ENCODE measurements at places on chromosomes 2 and 18.

GRCh38 chr2:84963323-84963691 lies 7.7 kb upstream of the KCMF1 start:
- DNase-seq, result no peak

DNA sequence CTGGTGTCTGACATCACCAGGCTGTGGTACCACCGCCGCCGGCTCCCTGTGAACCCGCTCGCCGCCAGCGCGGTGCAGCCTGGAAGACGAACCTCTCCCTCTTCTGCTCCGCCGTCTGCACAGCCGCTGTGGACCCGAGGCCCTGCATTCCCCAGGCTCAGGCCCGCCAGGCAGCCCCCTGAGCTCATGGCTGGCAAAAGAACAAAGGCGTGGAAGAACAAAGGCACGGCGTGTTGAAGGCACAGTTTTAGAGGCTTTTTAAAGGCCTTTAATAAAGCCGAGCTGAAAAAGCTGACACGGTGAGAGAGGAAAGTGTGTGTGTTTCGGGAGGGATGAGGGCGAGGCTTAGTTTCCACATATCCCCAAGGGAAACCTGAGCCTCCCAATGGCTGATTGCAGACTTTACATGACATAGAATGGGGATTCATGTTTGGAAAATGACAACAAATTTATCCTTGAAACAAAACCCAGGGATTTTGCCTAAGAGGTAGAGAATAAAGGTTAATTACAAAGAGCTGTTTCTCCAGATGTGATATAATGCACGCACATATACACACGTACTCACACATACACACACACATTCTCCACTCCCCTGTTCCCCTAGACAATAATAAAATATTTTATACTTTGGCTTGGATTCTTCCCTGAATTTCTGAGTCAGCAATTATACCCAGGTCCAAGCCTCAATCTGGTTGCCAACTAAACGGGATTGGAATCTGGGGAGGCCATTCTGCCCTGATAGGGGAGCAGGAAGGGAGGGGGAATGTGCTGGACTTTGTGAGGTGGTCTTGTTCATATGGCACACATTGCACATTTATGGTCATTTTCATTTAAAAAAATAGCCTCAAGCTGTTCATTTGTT lies 39.7 kb downstream of the RFX8 start:
- peak; percentile 55 for DNase-seq

GRCh38 chr18:55968550-55968949 lies 380.6 kb upstream of the TCF4 start:
- DNase-seq, result no peak

DNA sequence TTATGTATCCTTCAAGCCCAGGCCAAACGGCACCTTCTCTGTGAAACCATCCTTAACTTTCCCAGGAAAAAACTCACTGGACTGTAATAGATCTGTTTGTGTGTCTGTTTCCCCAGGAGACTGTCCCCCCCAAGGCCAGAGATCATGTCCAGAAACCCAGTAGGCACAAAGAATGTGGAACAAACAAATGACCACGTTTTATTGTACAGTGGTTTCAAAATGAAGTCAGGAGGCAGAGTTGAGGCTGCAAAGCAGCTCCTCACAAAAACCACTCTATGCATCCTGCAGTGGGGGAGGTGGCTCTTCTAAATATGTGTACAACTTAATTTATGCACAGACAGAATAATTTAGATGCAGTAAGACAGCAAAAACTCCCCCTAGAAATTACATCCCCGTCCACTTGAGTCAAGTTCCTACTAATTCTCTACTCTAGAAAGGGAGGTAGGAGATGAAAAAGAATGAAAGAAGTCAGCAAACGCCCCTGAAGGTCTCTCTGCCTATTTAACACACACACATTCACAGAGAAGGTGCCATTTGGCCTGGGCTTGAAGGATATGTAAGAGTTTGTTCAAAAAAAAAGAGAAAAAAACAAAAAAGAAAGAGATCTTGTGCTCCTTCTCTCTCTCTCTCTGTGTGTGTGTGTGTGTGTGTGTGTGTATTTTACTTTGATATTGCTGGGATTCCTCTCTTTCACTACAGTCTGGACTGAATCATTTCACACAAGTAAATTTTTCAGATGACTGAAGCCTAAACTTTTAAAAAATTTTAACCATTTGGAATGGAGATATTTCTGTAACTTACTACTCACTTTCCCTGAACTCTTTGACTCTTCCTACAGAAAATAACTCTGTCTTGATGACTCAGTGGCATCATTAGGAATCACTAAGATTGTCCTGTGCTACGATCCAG lies 19.5 kb downstream of the BCL2 start:
- DNase-seq, result no peak

DNA sequence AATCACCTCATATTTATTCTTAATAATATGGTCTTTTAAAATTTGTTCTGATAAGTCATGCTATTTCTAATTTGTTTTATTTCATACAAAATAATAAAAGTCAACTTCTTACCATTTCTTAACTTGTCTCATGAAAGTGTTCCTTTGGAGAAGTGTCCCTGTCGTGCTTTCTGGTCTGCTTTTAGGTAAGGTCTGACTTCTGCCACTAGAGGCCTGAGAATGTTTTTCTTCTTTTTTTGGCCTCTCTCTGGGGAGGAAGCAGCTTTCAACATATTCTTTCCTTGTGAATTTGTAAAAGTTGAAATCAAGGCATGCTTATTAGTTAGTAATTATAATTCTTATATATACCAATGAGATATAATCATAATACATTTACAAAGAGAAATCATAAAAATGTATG lies 39.4 kb downstream of the MAP2 start:
- no peak for DNase-seq

- no peak for DNase-seq
Observed at GRCh38 chr18:76985156-76985950, 147.2 kb downstream of the MBP start.

GRCh38 chr2:21754164-21754788 lies 630.5 kb downstream of the TDRD15 start:
- no peak for DNase-seq

GRCh38 chr2:148965623-148966437 lies 72.7 kb upstream of the LYPD6B start:
- DNase-seq, result no peak

- DNase-seq, result no peak
Observed at GRCh38 chr2:15666861-15667808, 75.5 kb downstream of the DDX1 start.

DNA sequence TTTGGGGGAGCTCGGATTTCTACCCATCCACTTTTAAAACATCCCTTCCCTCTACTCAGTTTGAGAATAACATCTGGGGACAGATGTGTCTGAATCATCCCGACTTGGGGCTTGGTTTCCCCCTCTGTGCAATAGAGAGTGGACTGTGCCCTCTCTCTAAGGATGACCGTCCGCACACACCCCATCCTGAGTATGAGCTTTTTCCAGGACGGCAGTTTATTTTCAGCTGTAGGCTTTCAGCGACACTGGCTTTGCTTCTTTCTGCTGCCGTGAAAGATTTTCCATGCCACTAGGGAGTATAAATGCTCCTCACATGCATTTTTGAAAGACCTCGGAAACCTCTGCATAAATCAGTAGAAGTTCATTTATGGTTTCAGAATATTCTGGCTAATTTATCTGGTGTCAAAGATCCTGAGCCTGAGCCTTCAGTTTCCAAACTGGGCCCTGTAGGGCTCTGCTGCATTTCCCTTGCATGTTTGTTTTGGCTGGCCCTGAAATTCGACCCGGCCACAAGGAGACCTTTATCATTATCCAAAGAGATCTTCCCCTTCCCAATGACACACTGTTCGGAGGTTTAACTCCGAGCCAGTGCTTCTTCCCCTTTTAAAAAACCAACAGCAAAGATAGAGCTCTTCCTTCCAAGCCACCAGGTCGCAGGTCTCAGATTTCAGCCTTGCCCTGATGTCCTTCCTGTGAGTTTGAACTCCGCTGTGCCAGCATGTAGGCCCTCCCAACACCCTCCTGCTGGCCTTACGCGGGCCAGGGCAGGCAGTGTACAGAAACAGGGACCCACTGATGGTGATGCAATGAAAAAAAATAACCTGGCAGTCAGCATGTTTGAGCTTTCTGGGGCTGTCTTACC lies 53.3 kb downstream of the FECH start:
- peak; percentile 14 for DNase-seq

All from AG09319 (cell line).